ENCODE measurements at places on chromosomes 1 and 21. TPM values are rescaled to one million over a fixed set of nuclear protein-coding genes. Genes with fewer than 3 reads are reported as not detected.

DNA sequence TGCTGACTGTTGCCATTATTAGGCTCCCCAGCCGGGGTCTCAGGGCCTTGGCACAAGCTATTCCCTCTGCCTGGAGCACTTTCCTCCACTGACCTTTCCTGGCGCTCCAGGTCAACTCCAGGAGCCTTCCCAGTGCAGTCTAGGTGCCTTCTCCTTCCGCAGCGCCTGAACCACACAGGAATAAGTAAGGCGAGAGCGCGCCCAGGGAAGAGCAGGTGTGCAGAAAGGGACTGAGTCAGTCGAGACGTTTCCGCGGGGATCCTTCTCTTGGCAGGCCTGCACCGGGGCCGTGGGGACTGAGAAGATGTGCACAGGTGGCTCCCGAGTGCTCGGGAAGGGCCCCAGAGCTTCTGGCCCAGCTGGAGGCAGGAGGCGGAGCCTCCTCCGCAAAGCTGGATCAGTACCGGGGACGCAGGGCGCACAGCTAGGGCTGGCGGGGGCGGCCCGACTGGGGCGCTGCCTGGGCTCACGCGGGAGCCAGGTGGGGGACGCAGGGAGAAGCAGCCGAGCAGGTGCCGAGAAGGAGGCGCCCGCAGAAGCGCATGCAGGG lies 765 bp upstream of the BMP8A start:
- DNase-seq: no peak

DNA sequence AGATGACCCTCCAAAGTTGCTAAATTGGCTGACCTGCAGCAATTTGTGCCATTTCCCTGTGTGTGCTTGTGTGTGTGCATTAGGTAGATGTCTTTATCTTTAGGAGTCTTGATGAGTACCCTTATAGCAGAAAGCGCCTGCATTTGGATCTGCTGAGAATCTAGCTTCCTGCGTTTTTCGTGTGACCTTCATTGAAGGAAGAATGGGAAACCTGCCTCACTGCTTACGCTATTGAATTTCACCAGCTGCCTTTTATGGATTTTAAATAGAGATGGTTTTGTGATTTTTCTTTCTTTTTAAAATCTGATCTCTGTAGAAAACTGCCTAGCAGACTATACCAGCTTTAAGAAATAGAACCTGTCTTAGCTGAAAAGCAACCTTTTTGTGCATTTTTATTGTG lies 124.5 kb downstream of the CACHD1 start:
- no peak for DNase-seq

GRCh38 chr1:177926201-177926600 lies 43.7 kb downstream of the SEC16B start:
- DNase-seq: no peak

DNA sequence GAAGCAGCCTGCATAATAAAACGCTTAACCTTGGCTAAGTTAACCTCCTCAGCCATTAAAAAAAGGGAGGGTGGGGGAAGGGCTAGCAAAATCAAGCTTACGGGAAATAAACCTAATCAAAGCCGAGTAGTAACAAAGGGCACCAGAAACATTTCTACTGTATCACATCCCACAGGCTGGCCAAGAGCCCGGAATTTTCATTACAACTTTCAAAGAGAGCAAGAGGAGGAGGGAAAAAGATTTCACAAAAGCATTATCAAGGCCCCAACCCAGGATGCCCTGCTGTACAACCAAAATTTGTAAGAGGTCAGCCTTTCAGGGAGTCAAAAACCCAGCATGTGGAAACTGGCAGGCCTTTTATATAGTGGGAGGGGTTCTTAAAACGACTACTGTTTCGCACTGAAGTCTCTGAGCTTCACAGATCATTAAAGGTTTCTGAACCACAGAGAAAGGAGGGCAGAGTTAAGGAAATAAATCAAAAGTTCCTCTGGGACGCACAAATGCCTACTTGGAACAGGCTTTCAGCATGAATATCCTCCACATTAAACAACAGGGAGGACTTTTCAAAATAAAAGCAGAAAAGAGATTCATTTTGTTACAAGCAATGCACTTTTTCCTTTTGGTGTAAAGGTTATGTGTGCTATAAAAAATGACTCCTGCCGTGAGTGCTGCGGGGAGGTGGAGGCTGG lies 90.4 kb downstream of the SLC45A1 start:
- peak; percentile 92 for DNase-seq

DNA sequence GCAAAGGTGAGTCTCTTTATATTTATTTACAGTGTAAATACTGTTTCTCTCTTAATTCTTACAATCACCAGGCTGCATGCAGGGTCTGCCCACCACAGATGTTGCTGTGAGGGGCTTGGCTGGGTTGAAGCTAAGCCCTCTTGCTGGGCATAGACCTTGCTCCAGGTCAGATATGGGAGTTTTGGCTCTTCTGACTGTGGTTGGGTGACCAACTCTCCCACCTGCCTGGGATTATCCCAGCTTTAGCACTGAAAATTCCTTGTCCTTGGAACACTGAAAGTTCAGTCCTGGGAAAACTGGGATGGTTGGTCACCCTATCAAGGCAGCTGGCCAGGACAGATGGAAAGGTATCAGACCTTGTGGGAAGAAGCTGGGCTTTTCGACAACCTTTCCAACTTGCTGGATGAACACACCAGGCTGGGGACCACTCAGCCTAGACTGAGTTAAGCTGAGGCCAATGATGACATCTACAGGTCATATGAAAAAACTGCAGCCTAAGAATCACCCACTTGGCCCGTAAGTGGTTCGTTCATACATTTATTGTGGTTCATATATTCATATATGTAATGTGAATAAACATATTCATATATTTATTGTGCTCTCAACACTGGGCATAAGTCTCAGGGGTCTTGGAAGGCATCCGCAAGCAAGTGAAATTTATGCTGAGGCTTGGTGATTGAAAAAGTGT lies 26.6 kb upstream of the HPDL start:
- DNase-seq: peak; percentile 69

GRCh38 chr1:103513711-103514110 lies 11.8 kb upstream of the RNPC3 start:
- DNase-seq: no peak

Gene FAM131C
- 0.52 TPM for total RNA-seq

Gene NPHS2
- total RNA-seq: not detected

Gene ASCL5
- total RNA-seq: not detected

Gene ERVH48-1
- total RNA-seq: not detected

Gene KLF18
- not detected for total RNA-seq
